ENCODE measurements at places on chromosomes 13 and 19.

GRCh38 chr13:33487575-33488243 lies 202.2 kb upstream of the STARD13 start:
- DNase-seq = no peak

GRCh38 chr13:107373551-107373950 lies 805.6 kb upstream of the ARGLU1 start:
- no peak for DNase-seq

GRCh38 chr13:25881136-25881926 lies 170.5 kb downstream of the SHISA2 start:
- DNase-seq = no peak

GRCh38 chr19:41584931-41585330 lies 9.0 kb downstream of the CEACAM21 start:
- no peak for DNase-seq

DNA sequence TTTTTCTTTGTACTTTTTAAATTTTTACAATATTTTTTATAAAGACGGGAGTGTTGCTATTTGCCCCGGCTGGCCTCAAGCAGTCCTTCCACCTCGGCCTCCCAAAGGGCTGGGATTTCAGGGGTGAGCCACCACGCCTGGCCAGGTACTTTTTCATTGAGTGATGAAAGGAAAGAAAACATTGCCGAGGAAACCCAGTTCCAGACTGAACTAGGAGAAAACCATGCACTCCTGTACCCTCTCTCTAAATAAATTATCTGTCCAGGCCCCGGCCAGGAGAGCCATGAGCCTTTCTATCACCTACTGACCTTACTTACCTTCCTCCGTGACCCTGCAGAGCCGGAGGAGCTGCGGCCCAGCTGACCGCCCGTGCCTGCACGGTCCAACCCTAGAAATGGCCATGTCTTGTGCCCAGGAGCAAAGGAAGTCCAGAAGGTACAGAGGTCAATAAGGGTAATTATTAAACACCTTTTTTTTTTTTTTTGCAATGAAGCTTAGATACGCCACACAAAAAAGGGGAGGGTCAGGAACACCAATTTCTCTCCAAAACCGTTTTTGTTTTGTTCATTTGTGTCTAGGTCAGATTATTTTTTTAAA lies at the start of gene SLC7A9:
SLC7A9 (minus strand) TSS at position 399 of the 597 bp plus-strand sequence. CDS start 1,233 bp downstream, outside the sequence.
- DNase-seq = no peak

DNA sequence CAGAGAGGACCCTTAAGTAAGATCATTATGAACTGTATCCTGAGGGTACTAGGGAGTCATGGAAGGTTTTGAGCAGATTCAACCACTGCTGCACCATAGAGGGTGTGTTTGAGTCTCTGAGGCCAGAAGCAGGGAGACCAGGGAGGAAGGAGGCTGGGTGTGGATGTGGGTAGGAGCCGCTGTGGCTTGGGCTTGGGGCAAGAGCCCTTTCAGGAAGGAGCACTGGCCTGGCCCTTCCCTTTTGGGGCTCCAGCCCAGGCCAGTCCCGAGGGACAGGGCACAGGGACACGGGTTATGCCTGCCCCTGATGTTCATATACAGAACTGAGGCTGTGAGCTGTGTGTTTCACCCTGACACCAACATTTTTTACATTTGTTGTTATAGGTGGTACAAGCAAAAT lies 7.2 kb downstream of the CIC start:
- no peak for DNase-seq

DNA sequence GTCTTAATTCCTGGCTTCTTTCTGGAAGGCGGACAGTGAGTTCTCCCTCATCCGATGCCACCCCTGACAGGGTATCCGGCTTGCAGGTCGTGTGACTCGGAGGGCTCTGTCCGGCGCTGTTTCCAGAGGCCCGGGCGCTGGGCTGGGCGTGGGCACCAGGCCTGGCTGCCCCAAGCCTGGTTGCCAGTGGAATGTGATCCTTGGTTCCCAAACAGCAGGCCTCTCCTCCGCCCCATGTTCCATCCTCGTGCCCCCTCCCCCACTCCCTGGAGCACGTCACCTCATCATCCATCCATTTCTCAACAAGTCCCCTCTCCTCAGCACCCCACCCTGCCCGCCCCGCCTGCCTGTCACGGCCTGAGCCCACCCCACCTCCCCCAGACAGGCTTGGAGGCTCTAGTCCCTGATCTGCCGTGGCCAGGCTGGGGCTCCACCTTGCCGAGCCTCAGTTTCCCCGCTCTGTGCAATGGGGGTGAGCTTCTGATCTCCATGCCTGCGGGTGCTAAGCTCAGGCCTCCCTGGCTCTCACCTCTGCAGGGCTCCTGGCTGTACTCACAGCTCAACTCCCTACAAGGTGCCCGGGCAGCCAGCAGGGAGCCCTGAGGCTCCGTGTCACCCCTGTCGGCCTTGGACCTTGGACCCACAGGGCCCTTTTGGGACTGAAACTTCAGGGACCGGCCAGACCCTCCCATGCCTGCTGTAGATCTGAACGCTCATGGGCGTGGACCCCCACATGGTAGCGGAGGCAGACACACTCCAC lies 2.3 kb downstream of the TBXA2R start:
- DNase-seq = no peak

DNA sequence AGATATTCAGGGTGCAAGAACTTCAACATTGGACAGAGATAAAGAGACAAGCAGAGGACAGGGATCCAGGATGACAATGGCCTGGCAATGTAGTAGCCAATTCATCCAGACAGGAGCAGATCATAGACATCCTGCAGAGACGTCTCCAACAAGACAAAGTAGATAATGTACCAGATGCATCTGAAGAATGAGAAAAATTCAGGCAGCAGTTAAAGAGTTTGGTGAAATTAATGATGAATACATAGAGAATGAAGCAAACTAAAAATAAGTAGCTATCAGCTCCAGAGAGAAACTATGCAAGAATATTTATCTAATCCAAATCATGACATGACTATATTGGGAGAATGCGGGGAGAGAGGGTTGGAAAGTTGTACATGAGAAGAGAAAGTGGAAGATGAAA lies 278.4 kb upstream of the DACH1 start:
- DNase-seq = no peak

- no peak for DNase-seq
Observed at GRCh38 chr13:112741835-112742570, 52.2 kb downstream of the ATP11A start.

DNA sequence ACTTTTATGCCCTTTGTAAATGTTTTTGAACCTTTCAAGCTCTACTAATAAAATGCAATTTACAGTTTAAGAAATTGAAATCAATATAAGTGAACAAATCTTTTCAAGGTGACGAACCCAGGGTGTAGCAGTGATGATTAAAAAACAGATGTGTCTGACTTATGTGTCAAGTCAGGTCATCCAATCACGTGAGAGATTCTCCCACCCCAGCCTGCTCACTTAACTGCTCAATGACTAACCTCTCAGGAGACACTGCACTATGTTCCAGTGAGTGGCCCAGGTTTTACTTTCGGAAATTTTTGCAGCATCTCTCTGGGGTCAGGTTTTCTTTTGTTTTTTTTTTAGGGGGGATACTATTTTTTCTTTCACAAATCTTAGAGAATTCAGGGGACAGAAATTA lies 60.7 kb downstream of the ZNF429 start:
- no peak for DNase-seq

DNA sequence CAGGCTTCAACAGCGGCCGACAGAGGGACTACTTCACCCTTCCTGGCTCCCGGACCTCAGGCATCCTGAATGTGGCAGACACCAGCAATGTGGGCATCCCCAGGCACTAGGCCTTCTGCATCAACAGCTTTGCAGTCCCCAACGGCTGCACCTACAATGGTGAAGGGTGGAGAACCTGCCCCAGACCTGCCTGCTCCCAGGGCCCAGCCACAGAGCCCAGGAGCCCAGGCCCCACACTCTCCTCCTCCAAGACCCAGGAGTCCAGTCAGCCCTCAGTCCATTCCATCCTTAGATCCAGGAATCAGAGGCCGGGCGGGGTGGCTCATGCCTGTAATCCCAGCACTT lies 34.5 kb downstream of the HPN start:
- DNase-seq = no peak

DNA sequence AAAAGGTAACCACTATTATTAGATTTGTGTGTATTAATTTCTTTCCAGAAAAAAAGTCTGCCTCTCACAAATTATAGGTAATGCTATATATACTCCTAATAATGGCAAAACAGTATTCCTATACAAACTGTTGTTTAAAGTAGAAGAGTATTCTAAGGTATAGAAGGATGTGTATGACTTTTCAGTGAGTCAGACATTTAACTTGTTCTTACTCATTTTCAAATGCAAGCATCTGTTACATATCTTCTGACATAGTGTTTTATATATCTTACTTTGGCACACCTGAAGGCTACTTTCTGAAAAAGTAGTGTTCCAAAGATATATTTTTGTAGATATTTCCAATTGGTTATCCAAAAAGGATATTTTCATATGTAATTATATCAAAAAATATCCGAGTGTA lies 3.5 kb upstream of the SLITRK5 start:
- no peak for DNase-seq

- DNase-seq = no peak
Observed at GRCh38 chr13:81610644-81611043, 1269.7 kb upstream of the SPRY2 start.

GRCh38 chr13:113552079-113552478 lies 32.5 kb upstream of the TFDP1 start:
- DNase-seq = no peak

DNA sequence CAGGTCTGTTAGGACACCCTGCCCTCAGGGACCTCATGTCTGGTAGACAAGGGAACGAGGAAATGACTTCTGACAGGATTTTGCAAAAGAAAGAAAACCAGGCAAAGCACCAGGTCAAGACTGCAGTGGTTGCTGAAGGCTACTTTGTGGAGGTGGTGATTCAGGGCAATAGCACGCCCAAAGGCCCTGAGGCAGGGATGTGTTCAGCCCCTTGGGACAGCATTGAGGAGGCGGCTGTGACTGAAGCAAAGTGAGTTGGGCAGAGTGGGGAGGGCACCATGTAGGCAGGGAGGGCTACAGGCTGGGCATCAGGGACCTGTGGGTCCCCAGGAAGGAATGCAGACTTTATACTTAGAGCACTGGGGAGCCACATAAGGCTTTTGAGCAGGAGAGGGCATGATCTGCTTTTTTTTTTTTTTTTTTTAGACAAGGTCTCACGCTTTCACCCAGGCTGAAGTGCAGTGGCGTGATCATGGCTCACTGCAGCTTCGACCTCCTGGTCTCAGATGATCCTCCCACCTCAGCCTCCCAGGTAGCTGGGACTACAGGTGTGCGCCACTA lies 10.8 kb upstream of the HOMER3 start:
- DNase-seq = no peak

DNA sequence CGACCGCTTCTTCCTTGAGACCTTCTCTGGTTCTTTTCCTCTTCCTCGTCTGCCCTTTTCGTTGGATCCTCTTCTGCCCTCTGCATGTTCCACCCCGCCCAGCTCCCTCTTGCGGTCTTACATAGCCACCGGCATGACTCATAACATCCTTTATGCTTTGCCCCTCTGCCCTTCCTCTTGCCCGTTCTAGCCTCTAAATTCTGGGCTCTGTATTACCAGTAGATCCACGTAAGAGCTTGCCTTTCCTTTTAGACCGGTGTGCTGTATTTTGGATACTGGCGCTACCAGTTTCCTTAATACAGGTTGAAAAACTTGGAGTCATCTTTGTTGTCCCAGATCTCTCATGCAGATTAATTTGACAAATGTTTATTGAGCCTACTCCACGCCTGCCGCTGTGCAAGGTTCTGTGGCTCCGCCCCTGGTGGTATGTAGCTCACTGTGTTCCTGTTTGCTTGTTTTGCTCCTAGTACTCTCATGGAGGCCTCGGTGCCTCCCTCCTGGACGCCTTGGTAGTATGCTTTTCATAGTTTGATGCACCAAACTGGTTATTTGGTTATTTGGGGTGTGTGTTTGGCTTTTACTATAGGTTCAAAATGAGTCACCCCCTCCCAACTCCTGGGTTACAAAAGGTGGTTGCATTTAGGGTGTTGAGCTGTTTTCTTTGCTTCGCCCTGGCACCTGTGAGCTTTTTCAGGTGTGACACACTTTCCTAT lies 1.7 kb downstream of the GTF3A start:
- peak; percentile 77 for DNase-seq

GRCh38 chr19:44845612-44846454 lies at the start of gene NECTIN2:
Gene NECTIN2 (plus strand): TSS chr19:44846297. CDS start chr19:44846526, 229 bp downstream.
- DNase-seq = peak; percentile 91

DNA sequence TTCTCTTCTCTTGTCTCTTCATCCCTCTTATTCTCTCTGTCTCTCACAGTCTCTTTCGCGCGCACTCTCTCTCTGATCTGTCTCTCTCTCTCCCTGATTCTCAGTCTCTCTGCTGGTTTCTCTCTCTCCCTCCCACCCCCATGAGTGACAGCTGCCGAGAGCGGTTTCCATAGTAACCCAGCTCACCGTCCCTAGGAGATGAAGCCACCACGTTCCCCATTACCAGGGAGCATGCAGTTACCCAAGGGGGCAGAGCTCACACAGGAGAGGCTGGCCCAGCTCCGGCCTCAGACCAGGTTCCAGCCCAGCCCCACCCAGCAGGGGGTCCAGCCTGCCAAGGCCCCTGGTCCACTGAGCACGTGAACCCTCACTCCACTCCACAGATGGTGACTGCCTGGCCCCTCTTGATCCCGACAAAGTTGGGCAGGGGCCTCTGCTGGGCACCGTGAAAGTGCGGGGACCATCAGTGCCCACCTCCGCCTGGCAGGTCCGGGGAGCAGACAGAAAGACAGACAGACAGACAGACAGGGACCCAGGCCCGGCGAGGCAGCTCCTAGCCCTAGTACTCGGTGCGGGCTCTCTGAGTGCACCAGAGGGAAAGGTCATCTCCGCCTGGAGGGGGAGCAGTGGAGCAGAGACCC lies 50.6 kb downstream of the CELF5 start:
- peak; percentile 63 for DNase-seq

DNA sequence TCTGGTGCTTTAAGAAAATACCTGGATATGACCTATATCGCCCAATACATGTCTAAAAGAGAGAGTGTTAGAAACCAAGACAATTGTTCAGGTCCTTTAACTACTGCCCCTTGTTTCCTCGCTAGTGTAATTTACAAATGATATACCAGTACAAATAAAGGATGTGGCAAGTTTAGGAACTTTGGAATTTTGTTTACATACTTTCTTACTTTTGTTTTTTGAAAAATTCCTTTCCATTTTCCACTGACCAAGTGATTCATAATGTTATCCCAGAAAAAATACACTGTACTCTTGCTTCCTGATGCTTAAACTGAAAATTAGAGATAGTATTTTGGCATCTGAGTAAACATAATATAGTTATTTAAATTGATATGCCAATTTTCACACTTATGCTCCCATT lies 96.8 kb upstream of the CSNK1A1L start:
- no peak for DNase-seq

DNA sequence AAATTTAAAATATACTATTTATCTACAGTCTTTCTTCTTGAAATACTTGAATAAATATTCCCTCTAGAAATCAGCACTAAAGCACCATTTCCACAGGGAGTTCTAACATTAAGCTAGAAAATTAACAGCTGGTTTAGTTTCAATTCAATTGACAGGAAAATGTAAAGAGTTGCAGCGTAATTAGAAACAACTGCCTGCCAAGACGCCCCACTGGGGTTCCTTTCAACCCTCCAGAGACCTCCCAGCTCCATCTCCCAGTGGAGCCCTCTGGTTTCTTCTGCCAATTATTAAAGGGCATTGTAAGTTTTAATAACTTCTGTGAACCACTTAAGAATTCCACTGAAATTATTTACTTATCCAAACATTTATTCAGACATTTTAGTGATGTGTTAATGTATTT lies 4.2 kb downstream of the GJA3 start:
- DNase-seq = no peak

All from stimulated activated CD4-positive, alpha-beta T cell treated with anti-CD3 and anti-CD28 coated beads, Interleukin-2, amount 100 ng/mL, for 24 hours (primary cell).